ENCODE measurements at places on chromosomes 6 and 20. TPM values are rescaled to one million over a fixed set of nuclear protein-coding genes. Genes with fewer than 3 reads are reported as not detected.

The FAXC gene
- total RNA-seq: 7.2 TPM

The HLA-DPB1 gene
- total RNA-seq: 52.3 TPM

The SLC22A7 gene
- not detected for total RNA-seq

The LINC00237 gene
- not detected for total RNA-seq

The FGD2 gene
- total RNA-seq: not detected

DNA sequence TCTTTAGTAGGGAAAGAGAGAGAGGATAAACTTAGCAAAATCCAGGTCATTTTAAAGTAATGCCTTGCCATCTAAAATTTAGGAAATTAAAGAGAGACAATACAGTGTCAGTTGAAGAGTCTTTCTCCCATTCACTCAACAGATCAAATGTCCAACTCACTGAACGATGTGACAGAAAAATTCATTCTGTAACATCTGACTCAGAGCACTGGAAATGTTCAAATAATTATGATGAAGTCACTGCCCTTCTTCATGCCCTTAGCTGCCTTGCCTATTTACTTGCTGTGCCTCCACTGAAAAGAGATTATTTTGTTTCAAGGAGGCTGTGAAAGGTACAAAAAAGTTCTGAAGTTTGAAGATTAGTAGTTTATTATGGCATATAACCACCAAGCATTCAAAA, 434.8 kb downstream of the ADGRB3 start:
- no peak for DNase-seq

DNA sequence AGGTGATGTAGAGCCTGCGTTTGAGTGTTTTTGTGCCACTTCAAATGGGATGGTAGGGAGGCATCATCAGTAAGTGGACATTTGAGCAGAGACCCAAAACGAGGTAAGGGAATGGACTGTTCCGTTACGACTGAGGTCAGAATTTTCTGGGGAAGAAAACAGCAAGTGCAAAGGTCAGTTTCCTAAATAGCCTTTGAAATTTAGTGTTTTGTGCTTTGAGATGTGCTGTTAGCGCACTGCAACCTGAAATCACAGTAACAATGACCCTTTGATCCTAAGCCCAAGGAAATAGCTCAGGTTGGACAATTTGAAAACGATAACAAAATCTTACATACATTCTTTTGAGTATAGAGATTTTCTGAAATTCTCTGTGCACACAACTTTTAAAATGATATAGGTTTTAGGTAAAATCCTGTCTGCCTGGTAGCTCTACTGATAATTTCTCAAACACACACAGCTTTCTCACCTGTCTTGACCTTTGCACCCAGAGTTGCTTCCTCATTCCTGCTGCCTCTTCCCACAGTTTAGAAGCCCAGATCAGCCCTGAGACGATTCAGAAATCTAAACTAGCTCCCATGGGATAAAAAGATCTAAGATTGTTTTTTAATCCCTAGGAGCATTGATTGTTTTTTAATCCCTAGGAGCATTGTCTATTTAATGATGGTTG, 22.1 kb downstream of the DCBLD1 start:
- no peak for DNase-seq

DNA sequence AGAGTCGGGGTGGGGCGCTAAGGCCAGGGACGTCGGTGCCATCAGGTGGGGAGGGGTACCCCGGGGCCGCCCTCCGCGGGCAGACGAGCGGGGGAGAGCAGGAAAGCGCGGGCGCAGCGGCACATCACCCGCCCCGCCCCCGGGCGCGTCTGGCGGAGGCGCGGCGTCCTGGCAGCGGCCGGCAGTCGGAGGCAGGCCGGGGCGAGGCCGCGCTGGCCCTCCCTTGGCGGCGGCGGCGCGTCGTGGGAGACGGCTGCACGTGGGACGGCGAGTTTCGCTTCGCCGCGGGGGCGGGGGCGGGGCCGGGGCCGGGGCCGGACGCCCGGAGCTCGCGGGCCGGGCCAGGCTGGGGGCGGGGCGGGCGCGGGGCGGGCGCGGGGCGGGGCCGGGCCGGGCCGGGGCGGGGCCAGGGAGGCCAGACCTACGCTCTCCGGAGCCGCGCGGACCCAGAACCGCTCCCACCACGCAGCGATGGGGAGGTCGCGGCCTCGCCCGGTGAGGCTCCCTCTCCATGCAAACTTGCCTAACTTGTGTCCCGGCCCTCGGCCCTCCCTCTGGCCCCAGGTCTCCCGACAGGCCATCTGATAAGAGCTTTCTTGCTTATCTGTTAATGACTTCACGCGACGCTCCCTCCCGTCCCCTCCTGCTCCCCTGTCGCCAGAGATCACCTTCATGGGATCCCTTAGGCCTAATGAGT, 12.5 kb downstream of the ITPR3 start:
- no peak for DNase-seq

DNA sequence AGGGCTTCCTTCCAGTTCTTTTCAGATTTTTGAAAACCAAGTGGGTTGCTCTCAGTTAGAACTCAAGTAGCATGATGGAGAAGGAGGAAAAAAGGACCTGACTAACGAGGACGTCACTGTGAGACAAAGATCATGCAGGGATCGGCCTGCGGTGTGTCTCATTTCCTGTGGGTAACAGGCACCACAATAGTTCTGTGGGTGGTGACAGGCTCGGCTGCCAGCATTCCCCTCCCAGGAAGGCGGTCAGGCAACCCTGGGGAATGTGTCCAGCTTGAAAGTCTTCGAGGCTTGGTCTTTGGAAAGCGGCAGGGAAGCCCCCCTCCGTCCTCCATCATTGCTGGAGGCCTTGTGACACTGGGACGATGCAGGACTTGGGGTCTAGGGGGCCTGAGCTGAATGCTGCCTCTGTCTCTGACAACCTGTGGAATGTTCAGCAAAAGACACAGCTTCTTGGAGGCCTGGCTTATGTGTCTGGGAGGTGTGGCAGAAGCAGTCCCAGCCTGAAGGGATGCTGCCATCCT, 121.0 kb downstream of the BCAS1 start:
- no peak for DNase-seq

- DNase-seq: no peak
These were observed 237.5 kb downstream of the MAFB start for GRCh38 chr20:40451552-40451951.

GRCh38 chr6:12709556-12710232, 6.9 kb upstream of the PHACTR1 start:
- no peak for DNase-seq

GRCh38 chr20:50516180-50516934, 6.2 kb downstream of the PTPN1 start:
- DNase-seq: no peak

DNA sequence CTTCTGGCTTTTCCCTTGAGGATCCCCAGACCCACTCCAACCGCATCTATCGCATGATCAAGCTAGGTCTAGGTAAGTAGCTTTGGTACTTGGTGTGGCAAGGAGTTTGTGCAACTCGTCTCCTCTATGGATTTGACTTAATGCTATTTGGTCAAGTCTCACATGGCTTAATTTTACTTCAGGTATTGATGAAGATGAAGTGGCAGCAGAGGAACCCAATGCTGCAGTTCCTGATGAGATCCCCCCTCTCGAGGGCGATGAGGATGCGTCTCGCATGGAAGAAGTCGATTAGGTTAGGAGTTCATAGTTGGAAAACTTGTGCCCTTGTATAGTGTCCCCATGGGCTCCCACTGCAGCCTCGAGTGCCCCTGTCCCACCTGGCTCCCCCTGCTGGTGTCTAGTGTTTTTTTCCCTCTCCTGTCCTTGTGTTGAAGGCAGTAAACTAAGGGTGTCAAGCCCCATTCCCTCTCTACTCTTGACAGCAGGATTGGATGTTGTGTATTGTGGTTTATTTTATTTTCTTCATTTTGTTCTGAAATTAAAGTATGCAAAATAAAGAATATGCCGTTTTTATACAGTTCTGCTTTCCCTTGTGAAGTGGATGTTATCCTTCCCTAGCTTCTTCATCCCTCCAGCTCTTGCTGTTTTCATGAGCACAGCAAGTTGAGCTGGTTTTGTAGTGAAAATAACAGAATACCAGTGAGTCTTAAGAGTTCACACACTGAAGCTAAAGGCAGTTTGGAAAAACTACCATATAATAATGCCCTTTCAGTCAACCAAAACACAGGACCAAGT, 3.8 kb downstream of the SLC35B2 start:
- no peak for DNase-seq

- no peak for DNase-seq
These were observed 293.6 kb upstream of the PRND start for GRCh38 chr20:4427940-4428586.

DNA sequence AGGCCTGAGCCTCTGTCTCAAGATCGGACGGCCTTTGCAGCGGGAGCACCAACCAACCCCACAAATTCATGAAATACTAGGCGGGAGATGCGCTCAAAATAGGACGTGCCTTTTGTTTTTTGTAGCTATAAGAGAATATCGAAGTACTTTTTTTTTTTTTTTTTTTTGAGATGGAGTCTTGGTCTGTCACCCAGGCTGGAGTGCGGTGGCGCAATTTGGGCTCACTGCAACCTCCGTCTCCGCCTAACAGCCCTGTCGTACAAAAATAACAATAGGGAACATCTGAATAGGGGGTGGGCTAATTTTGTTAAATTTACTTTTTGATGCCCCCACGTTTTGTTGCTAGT, 5.9 kb upstream of the TUBB2A start:
- DNase-seq: no peak

DNA sequence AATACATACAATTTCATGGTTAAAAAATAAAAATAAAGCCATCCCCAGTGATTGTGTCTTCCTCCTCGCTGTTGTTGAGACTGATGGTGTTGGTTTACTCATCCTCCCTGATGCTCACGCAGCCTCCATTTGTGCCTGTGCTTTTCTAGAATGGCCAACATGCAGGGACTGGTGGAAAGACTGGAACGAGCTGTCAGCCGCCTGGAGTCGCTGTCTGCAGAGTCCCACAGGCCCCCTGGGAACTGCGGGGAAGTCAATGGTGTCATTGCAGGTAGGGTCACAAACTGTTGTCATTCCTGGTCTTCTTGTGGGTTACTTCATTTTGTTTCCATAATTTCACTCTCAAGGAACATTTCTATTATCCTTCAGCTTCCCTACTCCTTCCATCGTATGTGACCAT, 28.0 kb downstream of the CAP2 start:
- DNase-seq: no peak

GRCh38 chr6:98146656-98147055, 687.7 kb upstream of the POU3F2 start:
- DNase-seq: no peak

- DNase-seq: no peak
These were observed 1.1 kb upstream of the DCBLD1 start for GRCh38 chr6:117481278-117481925.

DNA sequence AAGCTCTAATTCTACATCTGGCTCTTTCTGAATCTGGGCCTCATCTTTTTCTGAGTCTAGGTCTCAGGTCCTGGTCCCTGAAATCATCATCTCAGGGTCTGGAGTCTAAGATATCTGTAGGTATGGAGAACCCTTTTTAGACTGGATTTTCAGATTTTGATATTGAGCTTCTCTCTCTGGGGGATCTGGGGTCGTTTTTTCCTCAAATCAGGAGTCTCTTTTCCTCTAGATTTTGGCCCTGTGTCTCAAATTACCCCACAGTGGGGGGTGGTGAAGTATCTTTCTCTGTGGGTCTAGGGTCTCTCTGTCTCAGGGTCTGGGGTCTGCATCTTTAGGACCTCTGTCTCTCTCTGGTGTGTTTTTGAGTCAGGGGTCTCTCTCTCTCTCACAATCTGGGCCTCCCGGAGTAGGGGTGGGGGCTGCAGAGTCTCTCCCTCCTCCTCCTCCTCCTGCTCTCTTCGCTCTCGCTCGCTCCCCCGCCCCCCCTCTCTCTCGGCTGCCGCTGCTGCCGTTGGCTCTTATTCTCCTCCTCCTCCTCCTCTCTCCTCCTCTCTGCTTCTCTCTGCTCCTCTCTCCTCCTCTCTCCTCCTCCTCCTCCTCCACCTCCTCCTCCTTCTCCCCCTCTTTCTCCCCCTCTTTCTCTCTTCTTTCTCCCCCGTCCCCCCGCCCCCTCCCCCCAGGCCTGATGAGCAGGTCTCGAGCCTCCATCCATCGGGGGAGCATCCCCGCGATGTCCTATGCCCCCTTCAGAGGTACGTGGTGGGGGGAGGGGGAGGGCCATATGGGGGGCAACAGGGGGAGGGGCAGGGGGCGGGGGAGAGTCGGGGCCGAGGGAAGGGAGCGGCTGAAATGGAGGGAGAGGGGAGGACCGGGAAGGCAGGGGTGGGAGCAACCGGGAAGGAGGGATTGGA, at the start of gene SYNGAP1:
Gene SYNGAP1, plus strand, starts transcription at position 486 of the 911 bp plus-strand sequence. Its CDS starts 200 bp downstream, at position 686.
- DNase-seq: no peak

All from epithelial cell of proximal tubule (primary cell).